Stimulated activated naive CD4-positive, alpha-beta T cell treated with Interleukin-2 at 50 U/mL for 16 hours (primary cell): ENCODE measurements at places on chromosomes 5 and 9.

GRCh38 chr5:87054821-87055220 is 212.9 kb upstream of the RASA1 start:
- DNase-seq, result no peak

- no peak for DNase-seq
These were observed 52.7 kb upstream of the NR5A1 start for GRCh38 chr9:124559871-124560270.

- no peak for DNase-seq
These were observed 82.4 kb upstream of the STC2 start for GRCh38 chr5:173410459-173411233.

DNA sequence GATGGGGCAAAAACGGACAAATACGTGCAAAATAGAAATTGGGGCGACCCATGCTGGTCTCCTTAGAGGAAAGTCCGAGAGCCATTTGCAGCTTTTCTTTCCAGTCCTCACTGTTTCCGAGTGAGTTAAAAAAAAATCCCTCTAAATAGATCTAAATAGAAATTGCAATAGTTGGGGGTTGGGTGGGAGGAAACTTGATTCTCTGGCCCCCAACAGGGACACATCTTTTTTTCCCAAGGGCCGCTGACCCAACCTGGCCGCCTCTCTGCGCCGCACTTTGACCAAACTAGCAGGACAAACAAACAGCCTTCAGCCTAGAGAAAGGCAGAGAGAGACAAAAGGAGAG is 2.8 kb upstream of the NKX2-5 start:
- DNase-seq, result no peak
